ENCODE measurements at places on chromosomes 7 and 10. TPM values are rescaled to one million over a fixed set of nuclear protein-coding genes. Genes with fewer than 3 reads are reported as not detected.
A peak's percentile ranks its signal among the peaks of the same experiment; 100 is the strongest.

The EMX2 gene
- total RNA-seq = 4.9 TPM

The GPR15LG gene
- not detected for total RNA-seq

The CRPPA gene
- total RNA-seq = 7.9 TPM

The PRTFDC1 gene
- total RNA-seq = 66.5 TPM

DNA sequence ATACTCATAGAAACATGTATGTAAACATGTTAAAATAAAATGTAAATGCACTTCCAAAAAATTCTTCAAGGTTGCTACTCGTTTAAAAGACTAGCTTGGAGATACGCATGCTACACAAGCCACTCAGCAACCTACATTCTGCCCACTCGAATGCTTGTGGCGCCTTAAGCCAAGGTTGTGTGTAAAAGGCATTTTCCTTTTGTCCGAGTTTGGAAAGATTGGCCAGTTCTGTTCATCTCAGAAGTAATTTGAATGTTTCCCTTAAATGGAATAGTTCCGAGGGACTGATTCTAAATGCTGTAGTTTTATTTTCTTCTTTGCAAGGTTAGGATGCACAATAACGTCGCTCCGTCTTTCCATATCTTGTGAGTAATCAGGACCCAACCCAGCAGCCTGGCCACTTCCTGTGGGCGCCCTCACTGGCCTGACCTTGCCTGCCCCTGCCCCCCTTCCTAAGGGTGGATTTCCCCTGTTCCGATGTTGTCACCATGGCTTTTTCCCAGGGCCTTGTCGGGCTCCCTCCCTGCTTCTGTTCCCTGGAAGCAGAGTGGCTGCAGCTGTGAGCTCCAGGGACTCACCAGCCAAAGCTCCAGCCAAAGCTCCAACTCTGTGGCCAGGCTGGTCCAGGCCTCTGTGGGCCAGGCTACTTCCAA is 70.6 kb downstream of the PTPRE start:
- H3K4me3 ChIP-seq = no peak overlapping the region
- no peaks in the 10 kb centered on the region for H3K36me3 ChIP-seq
- H3K27ac ChIP-seq = no peak overlapping the region
- no peak for DNase-seq
- no peaks in the 10 kb centered on the region for H3K4me1 ChIP-seq

DNA sequence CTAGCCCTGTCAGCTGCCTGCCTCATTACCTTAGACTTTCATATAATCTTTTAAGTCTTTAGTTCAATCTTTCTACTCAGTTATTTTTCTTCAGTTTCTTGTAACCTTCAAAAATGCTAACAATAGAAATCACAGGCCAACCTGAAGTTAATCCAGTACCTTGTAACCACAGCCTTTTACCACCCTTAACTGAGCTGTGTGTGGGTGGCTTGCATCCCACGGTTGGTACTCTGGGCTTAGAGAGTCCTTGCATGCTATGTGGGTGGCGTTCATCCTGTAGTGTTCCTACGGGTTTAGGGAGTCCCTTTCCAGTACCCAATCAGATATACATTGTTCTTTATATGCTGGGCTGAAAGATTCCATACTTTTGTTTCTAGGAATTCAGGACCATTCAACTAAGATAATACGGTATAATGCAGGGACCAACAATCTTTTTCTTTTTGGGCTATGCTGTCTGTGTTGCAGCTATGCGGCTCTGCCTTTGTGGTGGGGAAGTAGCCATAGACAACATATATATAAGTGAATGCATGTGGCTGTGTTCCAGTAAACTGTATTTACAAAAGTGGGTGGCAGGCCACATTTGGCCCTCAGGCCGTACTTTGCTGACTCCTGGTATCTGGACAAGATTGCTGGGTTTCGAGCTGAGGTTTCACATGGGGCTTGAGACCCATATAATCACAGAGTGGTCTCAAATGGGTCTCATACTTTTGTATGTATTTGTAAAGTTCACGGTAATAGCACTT is 280.8 kb upstream of the LRGUK start:
- no peak overlapping the region for H3K27ac ChIP-seq
- no peaks in the 10 kb centered on the region for H3K27me3 ChIP-seq
- no peak overlapping the region for H3K4me3 ChIP-seq
- no peak for DNase-seq
- no peaks in the 10 kb centered on the region for H3K36me3 ChIP-seq
- no peaks in the 10 kb centered on the region for H3K4me1 ChIP-seq

- H3K36me3 ChIP-seq = peaks cover 5% of the 10 kb centered on the region
- H3K4me1 ChIP-seq = no peaks in the 10 kb centered on the region
- no peaks in the 10 kb centered on the region for H3K27me3 ChIP-seq
- no peak for DNase-seq
Observed at GRCh38 chr10:12177642-12178041, 18.0 kb downstream of the NUDT5 start.

DNA sequence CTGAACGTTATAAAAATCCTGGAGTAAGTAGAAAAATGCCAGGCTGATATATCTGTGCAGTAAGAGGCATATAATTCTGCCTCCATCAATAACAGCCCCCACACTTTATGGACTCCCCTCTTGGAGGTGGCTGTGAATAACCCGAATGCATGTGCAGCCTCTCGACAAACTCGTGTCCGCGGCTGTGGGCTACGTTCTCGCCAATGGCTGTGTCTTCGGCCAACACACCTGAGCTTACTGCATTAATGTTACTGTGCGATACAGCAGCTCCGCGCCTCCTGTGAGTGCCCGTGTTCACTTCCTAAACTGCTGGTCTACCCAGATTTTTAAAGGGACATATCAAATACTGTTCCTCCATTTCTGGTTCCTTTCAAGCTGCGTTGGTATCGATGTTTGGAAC is 209.4 kb downstream of the ADARB2 start:
- H3K4me1 ChIP-seq = no peaks in the 10 kb centered on the region
- DNase-seq = peak; percentile 28
- peaks cover 2% of the 10 kb centered on the region for H3K27me3 ChIP-seq
- no peak overlapping the region for H3K4me3 ChIP-seq
- no peak overlapping the region for H3K27ac ChIP-seq
- no peaks in the 10 kb centered on the region for H3K36me3 ChIP-seq

DNA sequence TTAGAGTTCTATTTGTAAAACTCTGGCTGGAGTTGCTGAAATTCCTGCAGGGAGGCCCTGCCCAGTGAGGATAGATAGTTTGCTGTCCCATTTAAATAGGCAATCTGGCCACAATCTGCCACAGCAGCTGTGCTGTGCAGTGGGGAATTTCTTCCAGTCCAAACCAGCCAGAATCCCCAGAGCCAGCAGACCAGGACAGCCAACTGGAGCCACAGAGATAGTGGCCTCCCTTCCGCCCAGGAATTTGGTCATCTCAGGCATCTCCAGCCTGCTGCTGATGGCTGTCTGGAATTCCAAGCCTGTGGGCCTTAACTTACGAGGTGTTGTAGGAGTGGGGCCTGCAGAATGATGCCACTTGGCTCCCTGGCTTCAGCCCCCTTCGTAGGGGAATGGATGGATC is 643.4 kb downstream of the DNAJB9 start:
- no peaks in the 10 kb centered on the region for H3K27me3 ChIP-seq
- H3K4me3 ChIP-seq = no peak overlapping the region
- no peaks in the 10 kb centered on the region for H3K36me3 ChIP-seq
- no peak overlapping the region for H3K27ac ChIP-seq

DNA sequence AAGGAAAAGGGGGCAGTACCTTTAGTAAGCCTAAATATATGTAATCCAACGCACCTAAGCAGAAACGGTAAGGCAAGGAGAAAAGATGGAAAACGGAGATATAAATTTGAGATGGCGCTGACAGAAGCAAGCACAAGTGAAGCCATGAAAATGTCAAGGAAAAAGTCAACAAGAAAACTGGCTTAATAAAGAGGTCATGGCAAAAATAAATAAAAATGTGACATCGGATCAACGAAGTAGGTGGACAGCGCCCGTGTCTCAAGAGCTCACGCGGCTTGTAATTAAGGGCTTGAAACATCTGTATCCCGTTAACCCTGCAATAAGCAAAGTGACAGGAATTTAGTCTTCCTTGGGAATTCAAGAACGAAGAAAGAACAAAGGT is 611 bp downstream of the NDUFA5 start:
- H3K4me3 ChIP-seq = peak overlapping the region; percentile 58
- H3K4me1 ChIP-seq = peaks cover 5% of the 10 kb centered on the region
- H3K27me3 ChIP-seq = no peaks in the 10 kb centered on the region
- peaks cover 1% of the 10 kb centered on the region for H3K36me3 ChIP-seq

- no peaks in the 10 kb centered on the region for H3K4me1 ChIP-seq
- H3K36me3 ChIP-seq = no peaks in the 10 kb centered on the region
- DNase-seq = no peak
- H3K4me3 ChIP-seq = no peak overlapping the region
- no peaks in the 10 kb centered on the region for H3K27me3 ChIP-seq
Observed at GRCh38 chr7:96430356-96430755, 108.5 kb upstream of the SLC25A13 start.

DNA sequence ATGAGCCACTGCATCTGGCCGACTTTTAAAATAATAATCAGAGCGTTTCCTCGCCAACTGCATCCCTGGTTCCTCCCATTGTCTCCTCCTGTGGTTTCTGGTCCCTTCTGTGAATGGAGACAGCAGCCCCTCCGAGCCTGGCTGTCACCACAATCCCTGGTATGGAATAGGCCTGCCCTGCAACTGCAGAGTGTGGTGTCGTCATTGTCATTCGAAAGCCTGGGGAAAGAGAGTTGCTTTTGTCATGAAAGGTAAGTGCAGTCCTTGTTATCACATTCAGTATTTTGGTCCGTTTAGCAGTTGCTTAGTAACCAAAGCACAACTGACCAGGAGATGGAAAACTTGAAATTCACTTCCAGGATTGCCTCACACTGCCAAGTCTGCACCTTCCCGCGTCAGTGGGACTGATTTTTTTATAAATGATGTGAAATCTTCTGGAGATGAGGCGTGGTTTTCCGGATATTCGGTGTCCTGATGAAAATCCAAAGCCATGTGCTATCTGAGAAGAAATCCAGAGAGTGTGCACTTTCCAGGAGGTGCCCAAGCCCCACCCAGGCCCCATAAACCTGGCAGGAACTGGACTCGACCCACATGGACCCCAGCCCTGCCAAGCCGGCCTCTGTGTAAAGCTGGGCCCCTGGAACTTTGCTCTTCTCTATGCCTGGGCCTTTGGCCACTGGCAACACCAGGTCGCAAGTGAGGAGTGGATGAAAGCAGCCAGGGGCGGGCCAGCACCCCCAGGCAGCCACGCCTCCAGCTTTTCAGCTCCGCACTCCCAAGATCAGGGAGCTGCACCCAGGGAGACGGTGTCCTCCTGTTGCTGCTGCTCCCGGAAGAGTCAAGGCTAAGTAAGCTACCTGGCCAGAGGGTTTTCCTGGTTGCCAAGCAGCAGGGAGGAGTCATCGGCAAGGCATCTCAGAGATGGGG is 133.7 kb upstream of the SH2B2 start:
- H3K27ac ChIP-seq = peak overlapping the region; percentile 98
- peak; percentile 73 for DNase-seq
- H3K4me1 ChIP-seq = peaks cover 27% of the 10 kb centered on the region
- H3K4me3 ChIP-seq = no peak overlapping the region
- H3K36me3 ChIP-seq = no peaks in the 10 kb centered on the region

DNA sequence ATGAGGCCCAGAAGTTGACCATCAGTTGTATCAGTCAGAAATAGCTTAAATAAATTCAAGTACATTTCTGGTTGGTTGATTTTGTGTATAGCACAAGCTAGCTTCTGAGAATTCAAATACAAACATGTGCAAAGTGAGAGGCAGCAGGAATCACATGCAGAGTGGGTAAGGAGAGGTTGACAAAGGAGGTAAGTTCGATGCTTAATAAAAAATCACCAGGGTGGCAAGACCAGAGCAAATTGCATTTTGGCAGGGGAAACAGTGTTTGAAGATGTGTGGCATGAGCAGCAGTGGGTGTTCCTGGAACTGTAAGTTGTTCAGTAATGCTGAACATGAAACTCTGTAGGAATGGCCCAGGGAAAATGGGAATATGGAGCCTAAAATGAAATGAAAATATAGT is 52.6 kb downstream of the GNAI1 start:
- H3K4me3 ChIP-seq = no peak overlapping the region
- DNase-seq = no peak
- H3K4me1 ChIP-seq = no peaks in the 10 kb centered on the region
- no peak overlapping the region for H3K27ac ChIP-seq
- no peaks in the 10 kb centered on the region for H3K36me3 ChIP-seq

DNA sequence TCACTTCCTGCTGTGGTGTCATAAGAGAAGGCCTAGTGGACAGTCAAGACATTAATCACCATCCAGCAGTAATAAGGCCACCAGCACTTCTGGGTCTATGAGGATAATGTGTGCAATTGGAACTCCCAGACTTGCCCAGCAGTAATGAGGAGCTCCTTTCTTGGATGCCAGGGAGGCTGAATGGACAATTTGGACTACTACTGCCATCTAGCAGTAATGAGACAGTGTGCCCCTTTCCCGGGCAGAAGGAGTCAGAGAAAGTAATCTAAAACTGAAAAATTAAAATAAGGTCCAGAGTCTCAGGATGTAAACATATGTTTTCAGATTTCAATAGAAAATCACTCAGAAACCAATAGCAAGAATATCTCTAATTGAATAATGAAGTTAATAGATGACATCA is 400.4 kb downstream of the CDC14C start:
- no peak overlapping the region for H3K27ac ChIP-seq
- H3K36me3 ChIP-seq = no peaks in the 10 kb centered on the region
- H3K4me1 ChIP-seq = no peaks in the 10 kb centered on the region
- H3K27me3 ChIP-seq = no peaks in the 10 kb centered on the region
- H3K4me3 ChIP-seq = no peak overlapping the region
- DNase-seq = no peak

GRCh38 chr10:17290226-17290625 is 62.2 kb downstream of the VIM start:
- no peaks in the 10 kb centered on the region for H3K4me1 ChIP-seq
- no peak overlapping the region for H3K4me3 ChIP-seq
- H3K36me3 ChIP-seq = no peaks in the 10 kb centered on the region
- no peak overlapping the region for H3K27ac ChIP-seq
- DNase-seq = no peak

DNA sequence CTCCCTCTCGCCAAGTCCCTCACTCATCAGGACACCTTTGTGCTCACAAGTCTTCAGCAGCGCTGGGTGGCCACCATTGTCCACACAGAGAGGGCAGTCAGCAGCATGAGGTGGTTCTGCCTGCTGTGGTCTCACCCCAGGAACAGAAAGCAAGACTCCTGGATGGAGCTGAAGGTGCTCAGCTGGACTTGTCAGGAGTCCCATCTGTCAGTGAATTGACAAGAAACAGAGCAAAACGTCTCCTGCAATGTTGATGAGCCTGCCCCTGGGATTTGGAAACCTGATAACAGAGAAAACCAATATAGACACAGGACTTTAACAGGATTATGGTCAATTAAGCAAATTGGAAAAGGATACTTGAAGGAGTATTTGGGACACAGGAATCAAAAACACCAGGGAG is 122.2 kb upstream of the PRSS58 start:
- no peak overlapping the region for H3K27ac ChIP-seq
- peaks cover 9% of the 10 kb centered on the region for H3K4me1 ChIP-seq
- no peaks in the 10 kb centered on the region for H3K27me3 ChIP-seq
- no peak overlapping the region for H3K4me3 ChIP-seq
- no peaks in the 10 kb centered on the region for H3K36me3 ChIP-seq
- DNase-seq = no peak

- H3K4me1 ChIP-seq = peaks cover 36% of the 10 kb centered on the region
- no peaks in the 10 kb centered on the region for H3K36me3 ChIP-seq
- peak overlapping the region; percentile 29 for H3K27ac ChIP-seq
- H3K27me3 ChIP-seq = no peaks in the 10 kb centered on the region
- DNase-seq = no peak
- H3K4me3 ChIP-seq = no peak overlapping the region
Observed at GRCh38 chr10:93413252-93413689, 68.9 kb downstream of the MYOF start.
